GM04503 (cell line): ENCODE measurements at places on chromosomes 7 and 10.

GRCh38 chr7:27224983-27225934 is 17.3 kb upstream of the EVX1 start:
- DNase-seq = no peak

- no peak for DNase-seq
Observed at GRCh38 chr10:43137717-43138020, 576 bp upstream of the CSGALNACT2 start.

GRCh38 chr10:78944723-78945312 is 123.9 kb upstream of the ZMIZ1 start:
- DNase-seq = peak; percentile 93

DNA sequence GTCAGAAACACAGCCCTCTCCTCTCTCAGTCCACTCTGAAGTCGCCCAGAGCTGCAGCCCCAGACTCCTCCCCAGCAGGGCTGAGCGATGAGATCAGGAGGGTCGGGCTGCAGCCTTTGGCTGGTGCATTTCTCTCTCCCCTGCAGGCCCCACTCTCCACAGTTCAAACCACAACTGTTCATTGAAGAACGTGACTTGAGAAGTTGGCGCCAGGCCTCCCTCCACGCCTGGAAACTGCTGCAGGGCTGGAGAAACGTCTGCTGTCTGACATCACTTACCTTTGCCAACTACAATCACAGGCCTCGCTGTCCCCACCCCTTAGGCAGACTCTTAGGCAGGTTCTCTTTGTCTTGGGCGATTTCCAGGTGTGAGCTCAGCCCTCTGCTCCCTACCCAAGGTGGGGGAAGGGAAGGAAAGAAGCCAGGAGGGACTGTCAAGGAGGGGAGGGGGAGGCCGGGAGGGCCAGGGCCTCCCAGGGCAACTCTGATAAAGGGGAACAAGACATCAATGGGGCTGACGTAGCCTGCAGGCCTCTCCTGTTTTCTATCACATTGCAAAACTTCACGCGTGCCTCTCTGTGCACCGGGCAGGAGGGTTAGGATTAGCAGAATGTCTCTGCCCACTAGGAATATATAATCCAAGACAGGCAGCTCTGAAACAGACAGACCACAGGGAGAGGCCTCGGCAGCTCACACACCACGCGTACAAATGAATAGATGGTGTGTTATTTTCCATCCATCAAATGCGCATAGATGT is 32.7 kb downstream of the CALML5 start:
- no peak for DNase-seq

DNA sequence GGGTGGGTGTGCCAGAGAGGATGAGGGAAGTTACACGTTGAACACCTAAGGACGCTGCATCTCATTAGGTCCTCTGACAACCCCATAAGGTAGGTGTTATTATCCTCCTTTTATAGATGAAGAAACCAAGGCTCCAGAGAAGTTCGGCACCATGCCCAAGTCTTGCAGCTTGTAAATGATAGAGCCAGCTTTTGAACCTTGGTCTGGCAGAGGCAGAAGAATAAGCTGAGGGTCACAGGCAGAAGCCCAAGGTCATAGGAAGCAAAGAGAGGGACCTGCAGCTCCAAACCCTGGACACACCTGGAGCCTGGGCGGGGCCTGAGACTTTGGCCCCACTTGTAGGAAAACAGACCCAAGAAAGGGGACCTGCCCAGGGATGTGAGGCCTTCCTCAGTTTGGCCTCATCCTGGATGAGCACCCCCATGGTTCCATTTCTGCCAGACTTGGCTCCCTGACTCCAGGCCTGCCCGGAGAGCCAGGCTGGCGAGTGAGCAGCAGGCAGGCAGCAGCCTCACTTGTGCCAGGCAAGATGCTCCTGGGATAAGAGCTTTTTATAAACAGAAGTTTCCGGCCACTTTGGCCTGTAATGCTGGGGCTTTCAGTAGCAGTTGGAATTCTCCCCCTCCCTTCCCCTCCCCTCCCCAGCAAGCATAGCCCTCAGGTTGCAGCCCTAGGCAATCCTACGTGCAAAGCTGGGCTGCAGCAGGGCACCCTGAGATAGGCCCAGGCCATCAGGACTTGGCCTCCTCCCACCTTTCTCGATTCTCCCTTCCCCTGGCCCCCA is 2.4 kb downstream of the KCNH2 start:
- DNase-seq = no peak

GRCh38 chr7:39709768-39710311 is 86.5 kb downstream of the RALA start:
- DNase-seq = peak; percentile 79

GRCh38 chr10:80589726-80590373 is 52.1 kb downstream of the SH2D4B start:
- no peak for DNase-seq

- DNase-seq = no peak
Observed at GRCh38 chr7:7924303-7924702, 44.3 kb upstream of the GLCCI1 start.

DNA sequence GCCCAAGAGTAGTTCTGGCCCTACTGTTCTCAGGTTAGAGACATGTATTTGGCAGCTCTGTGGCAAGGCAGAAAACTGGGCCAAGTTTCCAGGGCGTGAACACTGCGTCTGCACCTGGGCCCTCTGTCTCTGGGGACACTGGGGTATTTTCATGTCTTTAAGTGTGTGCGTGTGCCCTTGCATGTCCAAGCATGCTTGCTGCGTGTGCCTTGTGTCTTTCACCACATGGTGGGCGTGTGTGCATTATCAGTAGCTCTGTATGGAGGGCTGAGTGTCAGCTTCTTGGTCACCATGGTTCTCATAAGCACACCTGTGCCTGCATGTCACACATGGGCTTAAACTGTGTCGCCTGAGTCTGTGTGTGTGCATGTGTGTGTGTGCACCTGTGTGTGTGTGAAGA is 69.3 kb downstream of the HIPK2 start:
- no peak for DNase-seq

DNA sequence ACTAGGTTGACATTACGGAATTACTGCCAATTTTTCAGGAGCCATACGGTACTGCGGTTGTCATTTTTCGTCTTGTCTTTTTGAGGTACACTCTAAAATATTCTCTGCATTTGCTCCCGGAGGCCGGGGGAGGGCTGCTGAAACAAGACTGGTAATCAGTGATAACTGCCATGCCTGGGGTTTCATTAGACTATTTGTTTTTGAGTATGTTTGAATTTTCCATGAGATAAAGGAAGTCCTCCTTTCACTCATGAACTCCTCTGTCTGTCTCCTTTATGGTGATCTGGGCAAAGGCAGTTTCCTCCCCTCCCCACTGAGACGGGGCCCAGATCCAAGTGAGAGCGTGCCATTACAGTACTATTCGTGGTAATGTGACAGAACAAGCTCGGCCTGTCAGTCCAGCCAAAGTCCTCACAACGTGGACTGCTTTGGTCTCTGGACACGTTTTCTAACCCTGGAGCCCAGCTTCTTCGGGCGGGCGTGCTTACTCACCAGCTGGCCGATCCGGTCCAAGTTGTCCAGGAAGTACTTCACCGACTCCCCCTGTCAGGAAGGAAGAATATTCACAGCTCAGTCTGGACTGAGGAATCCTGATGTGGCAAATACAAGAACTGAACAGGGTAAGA is 45.1 kb downstream of the AMZ1 start:
- no peak for DNase-seq

GRCh38 chr10:101018118-101018599 is 12.8 kb downstream of the PDZD7 start:
- no peak for DNase-seq

DNA sequence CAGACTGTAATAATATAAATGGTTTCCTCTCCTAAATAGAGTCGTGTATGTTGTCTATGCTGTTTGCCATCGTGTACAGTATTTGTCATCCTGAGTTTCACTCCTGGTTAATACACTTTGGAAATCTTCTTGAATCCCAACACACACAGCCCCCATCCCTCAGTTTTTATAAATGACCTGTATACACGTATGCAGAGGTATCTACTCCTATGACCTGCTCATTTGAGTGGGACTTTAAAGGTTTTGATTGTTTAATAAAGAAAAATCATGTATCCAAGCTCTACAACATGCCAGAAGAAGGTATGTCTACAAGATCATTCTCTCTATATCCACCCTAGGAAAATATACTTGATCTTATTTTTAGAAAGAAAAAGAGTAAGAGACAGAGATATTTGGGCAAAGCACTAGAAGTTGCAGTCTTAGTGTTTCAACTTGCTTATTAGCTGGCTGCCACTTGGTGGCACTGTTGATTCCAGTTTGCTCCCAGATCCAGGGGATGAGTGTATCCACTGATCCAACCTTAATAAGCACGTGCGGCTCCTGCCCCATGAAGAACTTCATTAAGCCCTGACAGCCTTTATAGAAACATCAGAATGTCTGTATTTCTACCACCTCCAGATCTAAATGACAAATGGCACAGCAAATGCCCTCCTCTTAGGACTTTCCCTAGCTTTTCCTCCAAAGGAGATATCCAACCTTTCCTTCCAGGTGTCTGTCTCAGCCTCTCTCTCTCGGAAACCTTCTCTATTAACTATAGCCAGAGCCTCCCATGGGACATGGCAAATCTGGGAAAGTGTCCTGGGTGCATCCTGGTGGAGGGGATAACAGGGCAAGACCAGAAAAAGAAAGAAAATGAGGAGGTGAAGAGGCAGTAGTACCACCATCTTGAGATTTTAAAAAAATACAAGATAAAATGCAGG is 181.6 kb upstream of the NEBL start:
- no peak for DNase-seq
